ENCODE measurements at places on chromosomes 1 and 21. TPM values are rescaled to one million over a fixed set of nuclear protein-coding genes. Genes with fewer than 3 reads are reported as not detected.

Gene MAP3K7CL
- 4.7 TPM for polyA plus RNA-seq

Gene NUAK2
- 8.5 TPM for polyA plus RNA-seq

Gene IGFN1
- polyA plus RNA-seq: not detected

Gene RIPPLY3
- not detected for polyA plus RNA-seq

Gene MT1HL1
- not detected for polyA plus RNA-seq

Gene MTARC2
- polyA plus RNA-seq: not detected

Gene CPLANE2
- polyA plus RNA-seq: 3.5 TPM

Gene HMGCS2
- polyA plus RNA-seq: not detected

Gene SLAMF8
- polyA plus RNA-seq: not detected

Measured in CD4-positive, alpha-beta memory T cell (primary cell).